ENCODE measurements at places on chromosomes 2 and 18.

DNA sequence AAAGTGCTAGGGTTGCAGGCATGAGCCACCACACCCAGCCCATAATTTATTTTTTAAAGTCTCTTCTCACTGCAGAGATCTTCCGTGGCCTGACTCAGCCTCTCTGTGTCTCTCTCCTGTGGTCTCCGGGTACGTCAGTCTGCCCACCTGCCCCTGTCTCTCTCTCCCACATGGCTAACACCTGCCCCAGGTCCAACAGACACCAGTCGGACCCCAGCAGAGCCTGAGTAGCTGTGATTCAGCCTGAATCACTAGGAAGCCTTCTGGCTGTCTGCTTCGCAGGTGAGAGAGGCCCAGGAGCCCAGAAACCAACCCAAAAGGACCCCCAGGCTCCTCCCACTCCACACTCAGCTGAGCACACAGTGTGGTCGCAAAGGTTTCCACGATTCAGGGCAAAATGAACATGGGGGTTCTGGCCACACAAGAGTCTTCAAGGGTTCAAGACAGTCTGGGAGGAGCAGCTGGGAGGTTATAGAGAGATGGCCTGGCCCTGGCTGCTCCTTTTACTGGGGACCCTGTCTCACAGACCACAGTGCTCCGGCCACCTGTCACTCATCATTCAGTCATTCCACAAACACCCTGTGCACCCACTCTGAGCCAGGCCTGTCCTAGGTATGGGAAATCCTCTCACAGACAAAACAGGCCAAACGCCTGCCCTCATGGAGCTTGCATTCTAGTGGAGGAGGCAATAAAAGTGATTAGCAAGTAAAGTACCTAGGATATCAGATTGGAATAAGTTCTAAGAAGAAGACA is 8.6 kb downstream of the RUFY4 start:
- DNase-seq = no peak

- DNase-seq = no peak
These were observed 19.7 kb downstream of the RASGRP3 start for GRCh38 chr2:33496150-33496549.

GRCh38 chr2:55490554-55490953 is 29.0 kb upstream of the CFAP36 start:
- no peak for DNase-seq

GRCh38 chr2:14778015-14778414 is 145.5 kb downstream of the LRATD1 start:
- DNase-seq = no peak

DNA sequence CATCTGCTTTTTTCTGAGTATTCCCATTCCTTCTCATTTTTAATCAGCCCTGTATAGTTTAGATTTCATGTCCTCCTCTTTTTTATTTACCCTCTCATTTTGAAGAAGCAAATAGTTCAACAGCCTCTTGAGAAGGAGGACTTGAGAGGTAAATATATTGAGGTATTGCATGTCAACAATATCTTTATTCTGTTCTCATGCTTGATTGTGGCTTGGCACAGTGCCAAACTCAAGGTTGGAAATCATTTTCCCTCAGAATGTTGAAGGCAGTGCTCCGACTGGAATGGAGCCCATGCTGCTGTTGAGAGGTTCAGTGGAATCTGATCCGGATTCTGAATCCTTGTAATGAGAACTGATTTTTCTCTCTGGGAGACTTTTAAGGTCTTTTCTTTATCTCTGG is 31.0 kb upstream of the GALNT3 start:
- DNase-seq = no peak

DNA sequence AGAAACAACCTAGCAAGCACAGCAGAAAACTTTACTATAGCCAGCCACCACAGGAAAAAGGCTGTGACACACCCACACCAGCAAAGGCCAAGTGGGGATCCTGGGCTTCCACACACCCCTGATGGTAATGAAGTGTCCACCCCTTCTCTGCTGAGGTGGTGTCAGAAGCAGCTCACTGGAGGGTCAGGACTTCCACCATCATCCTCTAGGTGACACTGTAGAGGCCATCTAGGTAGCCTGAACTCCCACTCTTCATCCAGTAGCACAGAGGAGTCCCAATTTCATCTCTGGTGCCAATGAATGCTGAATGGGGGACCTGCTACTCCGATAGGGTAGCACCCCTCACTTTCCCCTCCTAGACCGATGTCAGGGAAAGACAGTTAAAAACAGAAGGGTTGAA is 1544.4 kb downstream of the LRP1B start:
- DNase-seq = no peak

DNA sequence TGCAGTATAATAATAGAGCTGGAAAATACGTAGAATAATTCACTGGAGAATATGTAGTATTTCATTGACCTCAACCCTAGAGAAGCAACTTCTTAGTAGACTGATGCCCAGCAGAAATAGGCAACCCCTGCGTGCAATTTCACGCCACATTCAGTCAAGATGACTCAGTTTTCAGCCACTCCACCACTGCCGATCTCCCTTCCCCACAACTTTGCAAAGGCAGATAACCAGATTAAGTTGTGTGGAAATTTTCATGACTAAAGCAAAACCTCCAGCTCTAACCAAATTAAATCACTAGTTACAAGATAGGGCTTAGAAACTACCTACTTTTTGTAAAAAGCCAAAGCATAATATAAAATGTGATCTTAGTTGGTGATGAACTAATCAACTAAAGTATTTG is 63.3 kb upstream of the STK17B start:
- DNase-seq = no peak

- DNase-seq = no peak
These were observed 187.7 kb upstream of the CXCR4 start for GRCh38 chr2:136305517-136306192.

DNA sequence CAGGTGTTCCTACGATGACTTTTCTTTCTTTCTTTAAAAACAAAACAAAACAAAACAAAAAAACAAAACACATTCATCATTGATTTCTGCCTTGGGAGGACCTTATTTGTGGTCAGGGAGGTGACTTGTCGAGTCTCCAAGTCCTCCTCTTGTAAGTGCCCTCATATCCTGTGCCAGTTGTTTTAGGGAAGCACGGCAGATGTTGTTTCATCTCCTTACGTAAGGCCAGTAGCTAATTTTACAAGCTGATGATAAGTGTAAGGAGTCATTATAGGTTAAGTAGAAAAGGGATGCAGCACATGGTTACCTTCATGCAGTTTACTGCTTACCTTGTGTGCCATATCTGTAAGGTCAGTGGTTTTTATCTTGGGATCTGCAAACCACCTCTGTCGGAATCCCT is 52.2 kb downstream of the MRPS9 start:
- DNase-seq = no peak

DNA sequence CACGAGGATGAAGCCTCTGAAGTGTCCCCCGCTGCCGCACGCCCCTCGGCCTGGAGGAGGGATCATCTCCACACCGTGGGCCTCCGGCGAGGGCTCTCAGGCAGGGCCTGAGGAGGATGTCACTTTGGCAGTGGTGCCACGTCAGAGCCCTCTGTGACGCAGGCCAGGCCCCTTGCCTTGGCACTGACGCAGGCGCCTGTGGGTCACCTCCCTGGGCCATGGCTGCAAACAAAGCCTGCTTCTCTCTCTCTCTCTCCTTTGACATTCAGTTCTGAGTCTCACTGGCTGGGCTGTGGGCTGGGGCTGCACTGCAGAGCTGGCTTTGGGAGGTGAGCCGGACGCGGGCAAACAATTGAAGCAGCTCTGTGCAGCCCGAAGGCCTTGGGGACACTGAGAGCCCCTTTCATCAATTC is 273.7 kb downstream of the TWIST2 start:
- no peak for DNase-seq

- DNase-seq = no peak
These were observed 369.3 kb upstream of the KCNH7 start for GRCh38 chr2:163207693-163208370.

GRCh38 chr2:47046271-47046670 is 108.8 kb downstream of the STPG4 start:
- DNase-seq = no peak

GRCh38 chr2:147559070-147559725 is 285.6 kb upstream of the ACVR2A start:
- DNase-seq = no peak

- DNase-seq = no peak
These were observed 57.9 kb upstream of the ARHGAP15 start for GRCh38 chr2:143071185-143071876.

DNA sequence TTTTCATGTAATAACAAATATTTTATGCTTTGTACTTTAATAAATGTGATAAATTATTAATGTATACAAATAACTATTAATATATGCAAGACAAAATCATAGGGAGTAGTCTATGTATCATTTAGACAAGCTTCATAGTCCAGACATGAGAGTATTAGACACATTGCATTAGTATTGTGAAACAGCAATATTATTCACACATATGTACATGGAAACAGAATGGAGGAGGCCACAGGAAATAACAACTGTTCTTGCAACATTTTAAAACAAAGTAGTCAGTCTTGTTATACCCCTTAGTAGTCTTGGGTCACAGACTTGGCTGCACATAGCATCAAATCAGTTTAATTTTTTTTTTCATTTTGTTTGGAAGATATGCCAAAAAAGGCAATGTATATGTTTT is 15.8 kb downstream of the DSC1 start:
- no peak for DNase-seq

- no peak for DNase-seq
These were observed 14.4 kb upstream of the BBS5 start for GRCh38 chr2:169464882-169465281.

DNA sequence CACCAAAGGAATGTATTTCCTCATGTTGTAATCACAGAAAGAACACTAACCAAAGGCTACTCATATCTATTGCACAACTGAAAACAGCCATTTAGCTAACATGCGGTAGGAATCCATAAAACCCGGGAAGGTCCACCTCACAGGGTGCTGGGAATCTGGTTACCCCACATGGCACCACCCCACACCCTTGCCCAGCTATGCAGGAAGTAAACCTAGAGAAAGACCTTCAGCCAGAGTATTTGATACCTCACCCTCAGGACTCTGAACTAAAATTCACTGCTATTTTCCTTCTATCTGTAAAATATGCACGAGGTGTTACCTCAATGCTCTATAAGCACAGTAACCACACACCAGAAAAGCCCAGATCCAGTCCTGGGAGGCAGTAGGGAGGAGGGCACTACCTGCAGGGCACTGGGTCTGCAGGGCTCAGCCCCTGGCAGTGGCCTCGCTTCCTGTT is 45.8 kb downstream of the PTPN2 start:
- DNase-seq = no peak

GRCh38 chr2:22690096-22690495 is 694.9 kb upstream of the KLHL29 start:
- DNase-seq = no peak

DNA sequence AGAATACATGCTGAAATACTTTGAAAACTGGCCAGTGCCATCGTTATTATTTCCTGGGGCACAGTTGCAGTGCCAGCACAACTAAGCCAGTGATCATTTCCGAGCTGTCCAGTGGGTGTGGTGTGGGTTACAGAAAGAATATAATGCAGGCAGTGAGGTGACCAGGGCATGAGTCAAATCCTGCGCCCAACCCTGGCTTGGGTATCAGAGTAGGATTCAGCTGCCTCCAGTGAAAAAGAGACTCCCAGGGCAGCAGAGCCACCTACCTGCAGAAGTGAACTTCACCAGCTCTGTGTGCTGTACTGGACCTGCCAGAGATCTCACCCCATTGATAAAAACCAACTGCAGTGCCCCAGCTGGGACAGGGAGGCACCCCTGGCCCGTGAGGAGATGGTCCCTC is 18.0 kb downstream of the SLC9A2 start:
- no peak for DNase-seq

GRCh38 chr2:160940699-160941098 is 219.5 kb upstream of the TANK start:
- DNase-seq = no peak

- DNase-seq = no peak
These were observed 256.9 kb upstream of the CNTNAP5 start for GRCh38 chr2:123768233-123768632.

DNA sequence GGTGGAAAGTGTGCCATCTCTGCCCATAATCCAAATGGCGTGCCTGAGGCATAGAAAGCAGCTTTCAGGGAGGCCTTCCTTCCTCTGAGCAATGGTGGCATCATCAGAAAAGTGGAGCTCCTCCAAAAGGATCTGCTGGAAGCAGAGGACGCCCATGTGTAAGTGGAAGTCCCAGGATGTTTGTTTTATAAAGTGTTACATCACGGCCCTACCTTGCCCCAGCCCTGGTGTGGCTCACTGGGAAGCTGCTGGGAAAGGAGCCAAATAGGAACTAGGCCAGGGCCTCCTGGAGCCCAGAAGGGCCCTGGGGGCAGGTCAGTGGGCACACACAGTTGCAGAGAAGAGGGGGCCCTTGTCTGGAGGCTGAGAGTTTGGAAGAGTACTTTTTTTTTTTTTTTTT is 4.2 kb upstream of the ODC1 start:
- no peak for DNase-seq

- DNase-seq = no peak
These were observed 95.8 kb upstream of the RGPD4 start for GRCh38 chr2:107730898-107731297.

GRCh38 chr2:237495521-237496117 is 8.6 kb downstream of the MLPH start:
- DNase-seq = no peak

DNA sequence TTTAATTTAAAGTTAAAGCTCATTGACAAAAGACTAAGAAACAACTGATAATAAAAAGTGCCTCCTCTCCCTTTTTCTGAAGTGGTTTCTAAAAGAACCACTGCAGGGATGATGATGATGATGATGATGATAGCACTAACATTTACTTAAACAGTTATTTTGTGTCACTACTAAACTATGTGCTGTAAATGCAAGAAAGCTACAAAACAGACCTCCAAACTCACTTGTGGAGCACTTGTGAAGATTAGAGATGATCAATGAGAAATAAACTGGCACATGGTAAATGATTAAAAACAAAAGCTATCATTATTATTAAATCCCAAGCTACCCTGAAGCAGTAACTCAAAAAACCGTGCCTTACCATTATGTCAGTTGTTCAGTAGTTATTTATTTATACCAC is 88.7 kb downstream of the SLC8A1 start:
- no peak for DNase-seq

GRCh38 chr2:177799531-177799930 is 273.0 kb downstream of the PDE11A start:
- DNase-seq = no peak

- no peak for DNase-seq
These were observed 57.5 kb downstream of the ZRANB3 start for GRCh38 chr2:135473567-135473966.

GRCh38 chr2:230687498-230687897 is 25.1 kb upstream of the CAB39 start:
- no peak for DNase-seq

DNA sequence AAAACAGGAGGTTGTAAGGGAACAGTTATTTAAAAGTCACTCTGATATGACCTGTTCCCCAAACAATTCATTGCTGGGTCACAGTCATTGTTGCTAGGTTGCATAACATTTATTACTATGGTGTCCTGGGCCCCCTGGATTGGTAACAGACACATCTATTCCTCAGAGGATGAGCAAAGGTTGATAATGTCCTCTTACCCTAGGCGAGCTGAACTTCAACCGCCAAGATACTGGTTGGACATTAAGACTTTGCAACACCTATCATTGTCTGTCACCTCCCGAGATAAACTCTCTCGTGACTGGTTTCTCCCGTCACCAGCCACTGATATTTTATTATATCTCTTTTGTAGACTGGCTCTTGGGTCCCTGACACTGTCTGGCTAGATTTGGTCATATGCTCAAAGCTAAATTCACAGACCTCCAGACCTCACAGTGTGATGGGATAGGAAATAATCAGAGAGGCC is 361.3 kb downstream of the ZNF521 start:
- DNase-seq = no peak
